ENCODE measurements at places on chromosomes 7 and 10.

DNA sequence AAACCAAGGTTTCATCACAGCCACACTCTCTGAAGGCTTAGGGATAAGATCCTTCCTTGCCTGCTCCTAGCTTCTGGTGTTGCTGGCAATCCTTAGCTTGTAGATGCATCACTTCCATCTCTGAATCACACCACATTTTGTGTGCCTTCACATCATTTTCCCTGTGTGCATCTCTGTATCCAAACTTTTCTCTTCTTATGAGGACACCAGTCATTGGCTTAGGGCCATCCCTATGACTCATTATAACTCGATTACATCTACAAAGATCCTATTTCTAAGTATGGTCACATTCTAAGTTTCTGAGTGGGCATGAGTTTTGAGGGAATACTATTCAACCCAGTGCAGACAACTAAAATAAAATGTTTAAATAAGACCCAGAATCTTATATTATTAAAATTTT is 121.7 kb downstream of the C7orf25 start:
- DNase-seq = no peak

GRCh38 chr10:113958631-113959382 is 84.9 kb upstream of the ADRB1 start:
- no peak for DNase-seq

GRCh38 chr7:80136261-80137055 is 1.8 kb downstream of the GNAI1 start:
- DNase-seq = no peak

- DNase-seq = peak; percentile 48
Measured at GRCh38 chr10:110192552-110192951, 14.9 kb upstream of the MXI1 start.

DNA sequence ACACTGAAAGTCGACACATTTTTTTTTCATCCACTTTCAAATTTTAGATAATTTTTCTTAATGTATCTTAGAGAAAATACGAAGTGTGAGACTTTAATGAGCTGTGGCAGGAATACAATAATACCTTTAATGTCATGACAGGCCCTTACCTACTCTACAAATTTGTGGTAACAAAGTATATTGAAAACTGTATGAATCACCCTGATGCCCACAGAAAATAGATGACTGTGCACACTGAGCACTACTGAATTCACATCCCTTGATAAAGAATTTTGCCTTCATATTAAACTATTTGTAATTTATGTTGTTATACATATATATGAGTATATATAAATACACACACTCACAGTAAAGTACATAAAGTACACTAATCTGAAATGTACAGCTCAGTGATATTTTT is 51.7 kb downstream of the AKR1D1 start:
- DNase-seq = no peak

GRCh38 chr10:71250842-71251241 is 38.5 kb downstream of the UNC5B start:
- no peak for DNase-seq

DNA sequence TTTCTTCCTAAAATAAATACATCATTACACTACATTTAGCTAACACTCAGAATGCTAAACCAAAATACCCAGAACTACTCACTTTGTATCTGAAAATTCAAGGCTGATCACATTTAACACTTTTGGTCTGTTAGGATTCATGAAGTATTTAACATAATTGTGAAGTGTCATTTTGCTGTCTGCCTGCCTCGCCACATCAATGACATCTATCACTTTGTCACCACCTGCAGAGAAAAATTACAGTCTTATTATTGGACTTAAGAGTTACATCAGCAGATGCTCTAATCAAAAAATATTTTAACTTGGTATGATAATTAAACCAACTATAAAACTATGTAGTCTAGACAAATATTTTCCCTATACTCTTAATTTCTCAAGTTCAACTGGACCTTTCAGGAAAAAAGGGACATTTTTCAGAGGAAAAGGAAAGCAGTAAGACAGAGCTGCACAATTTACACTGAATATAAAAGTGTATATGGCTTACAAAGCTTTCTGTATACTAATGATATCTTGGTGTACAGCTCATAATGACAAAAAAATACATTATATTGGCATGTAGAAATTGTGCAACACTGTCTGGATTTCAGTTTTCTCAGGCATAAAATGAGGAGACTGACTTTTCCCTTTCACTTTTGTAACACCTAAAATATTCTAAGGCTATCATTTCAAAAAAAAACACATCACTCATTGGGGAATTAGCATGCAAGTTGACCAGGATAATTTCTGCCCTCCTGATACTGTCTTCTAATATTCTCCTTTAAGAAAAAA is 49.2 kb downstream of the KDM7A start:
- no peak for DNase-seq

GRCh38 chr7:36521911-36522310 is 132.2 kb downstream of the ANLN start:
- no peak for DNase-seq

DNA sequence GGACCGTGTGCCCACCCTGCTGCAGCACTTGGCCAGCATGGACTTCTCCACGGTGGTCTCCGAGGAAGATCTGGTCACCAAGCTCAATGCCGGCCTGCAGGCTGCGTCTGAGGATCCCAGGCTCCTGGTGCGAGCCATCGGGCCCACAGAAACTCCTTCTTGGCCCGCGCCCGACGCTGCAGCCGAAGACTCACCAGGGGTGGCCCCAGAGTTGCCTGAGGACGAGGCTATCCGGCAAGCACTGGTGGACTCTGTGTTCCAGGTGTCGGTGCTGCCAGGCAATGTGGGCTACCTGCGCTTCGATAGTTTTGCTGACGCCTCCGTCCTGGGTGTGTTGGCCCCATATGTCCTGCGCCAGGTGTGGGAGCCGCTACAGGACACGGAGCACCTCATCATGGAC is 1.4 kb downstream of the RBP3 start:
- DNase-seq = no peak

- peak; percentile 64 for DNase-seq
Measured at GRCh38 chr10:86367152-86367951, 757 bp upstream of the GRID1 start.

DNA sequence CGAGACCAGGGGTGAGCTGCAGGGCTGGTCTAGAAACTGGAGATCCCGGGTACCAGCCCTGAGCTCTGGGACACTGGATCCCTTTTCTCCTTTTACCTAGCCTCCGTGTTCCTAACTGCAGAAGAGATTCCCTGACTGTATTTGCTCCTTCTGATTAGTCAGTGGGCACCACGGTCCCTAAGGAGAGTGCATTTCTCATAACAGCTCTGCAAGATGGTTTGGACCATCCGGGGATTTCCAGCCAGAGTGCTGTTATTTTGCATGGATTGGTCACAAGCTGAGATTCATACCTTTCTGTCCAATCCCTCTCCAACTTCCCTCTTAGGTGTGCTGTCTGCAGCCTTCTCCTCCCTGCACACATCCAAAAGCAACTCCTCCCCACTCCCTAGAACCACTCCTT is 122.6 kb downstream of the MYL10 start:
- DNase-seq = no peak

- DNase-seq = peak; percentile 32
Measured at GRCh38 chr10:66214721-66215404, 711.0 kb upstream of the LRRTM3 start.

- DNase-seq = no peak
Measured at GRCh38 chr10:60427709-60428386, 38.2 kb upstream of the ANK3 start.

DNA sequence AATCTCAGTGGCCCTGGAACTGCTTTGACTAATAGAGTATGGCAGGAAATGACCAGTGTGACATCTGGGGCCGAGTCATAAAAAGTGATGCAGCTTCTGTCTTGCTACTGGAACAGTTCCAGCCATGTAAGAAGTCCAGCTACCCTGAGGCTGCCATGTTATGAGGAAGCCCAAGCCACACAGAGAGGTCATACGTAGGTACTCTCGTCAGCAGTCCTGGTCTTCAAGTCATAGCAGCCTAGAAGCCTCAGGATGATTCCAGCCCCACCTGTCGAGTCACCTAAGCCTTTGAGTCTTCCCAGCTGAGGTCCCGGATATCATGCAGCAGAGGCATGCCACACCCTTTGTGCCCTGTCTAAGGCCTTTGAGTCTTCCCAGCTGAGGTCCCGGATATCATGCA is 92.1 kb downstream of the PPP1R3C start:
- DNase-seq = no peak

DNA sequence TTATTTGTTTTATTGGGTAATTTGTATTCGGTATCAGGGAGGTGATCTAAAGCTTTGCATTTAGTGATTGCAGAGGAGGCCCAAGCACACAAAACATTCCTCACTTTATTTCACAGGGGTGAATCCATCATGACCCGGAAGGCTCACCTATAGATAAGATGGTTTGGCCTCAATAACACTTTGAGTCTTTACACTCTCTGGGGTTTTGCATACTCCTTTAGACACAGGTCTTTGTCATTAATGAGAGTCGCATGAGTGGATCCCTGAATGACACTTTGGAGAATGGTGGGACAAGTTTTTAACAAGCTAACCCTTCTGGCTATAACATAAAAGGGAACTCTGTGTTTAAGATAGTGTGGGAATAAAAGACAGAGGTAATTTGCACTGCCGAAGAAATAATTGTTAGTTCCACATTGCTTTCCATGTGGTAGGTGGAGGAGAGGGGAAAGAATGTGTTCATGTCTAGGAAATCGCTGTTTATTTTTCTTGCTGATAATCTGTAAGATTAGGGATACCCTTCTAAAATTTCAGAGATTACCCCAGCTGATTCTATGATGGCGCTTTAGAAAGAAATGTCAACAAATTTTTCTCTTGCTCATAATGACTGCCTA is 455.8 kb downstream of the TFEC start:
- no peak for DNase-seq

DNA sequence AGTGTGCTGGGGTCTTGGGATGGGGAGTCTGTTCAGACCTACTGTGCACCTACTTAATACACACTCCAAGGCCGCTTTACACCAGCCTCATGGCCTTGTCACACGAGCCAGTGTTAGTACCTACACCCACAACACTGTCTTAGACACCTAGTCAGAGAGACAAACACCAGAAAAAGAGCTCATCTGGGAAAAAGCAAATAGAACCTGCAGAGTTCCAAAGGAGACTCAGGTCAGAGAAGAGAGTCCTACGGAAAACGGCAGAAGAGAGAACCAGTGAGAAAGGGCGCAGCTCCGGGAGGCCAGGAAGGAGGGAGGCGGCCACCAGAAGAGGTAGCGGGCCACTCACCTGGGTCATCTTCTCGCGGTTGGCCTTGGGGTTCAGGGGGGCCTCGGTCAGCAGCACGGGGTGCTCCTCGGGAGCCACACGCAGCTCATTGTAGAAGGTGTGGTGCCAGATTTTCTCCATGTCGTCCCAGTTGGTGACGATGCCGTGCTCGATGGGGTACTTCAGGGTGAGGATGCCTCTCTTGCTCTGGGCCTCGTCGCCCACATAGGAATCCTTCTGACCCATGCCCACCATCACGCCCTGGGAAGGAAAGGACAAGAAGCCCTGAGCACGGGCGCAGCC is 105.3 kb upstream of the TNRC18 start:
- DNase-seq = no peak

DNA sequence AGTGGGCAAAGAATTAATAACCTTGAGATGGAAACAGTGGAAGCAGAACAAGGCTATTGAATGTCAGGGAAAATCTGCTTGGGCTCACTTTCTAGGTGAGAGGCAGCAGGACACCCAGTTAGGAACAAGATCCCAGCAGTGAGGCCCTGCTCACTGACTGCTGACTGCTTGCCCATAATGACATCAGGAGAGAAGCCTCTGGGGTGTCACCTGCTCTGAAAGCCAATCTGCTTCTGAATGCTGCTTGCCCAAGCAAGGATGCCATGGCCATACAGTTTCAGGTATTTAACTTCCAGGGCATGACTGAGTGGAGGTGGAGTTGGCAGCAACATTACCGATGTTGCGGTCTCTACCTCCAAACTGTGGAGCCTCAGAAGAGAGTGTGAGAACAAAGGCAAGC is 11.7 kb upstream of the WAPL start:
- no peak for DNase-seq

DNA sequence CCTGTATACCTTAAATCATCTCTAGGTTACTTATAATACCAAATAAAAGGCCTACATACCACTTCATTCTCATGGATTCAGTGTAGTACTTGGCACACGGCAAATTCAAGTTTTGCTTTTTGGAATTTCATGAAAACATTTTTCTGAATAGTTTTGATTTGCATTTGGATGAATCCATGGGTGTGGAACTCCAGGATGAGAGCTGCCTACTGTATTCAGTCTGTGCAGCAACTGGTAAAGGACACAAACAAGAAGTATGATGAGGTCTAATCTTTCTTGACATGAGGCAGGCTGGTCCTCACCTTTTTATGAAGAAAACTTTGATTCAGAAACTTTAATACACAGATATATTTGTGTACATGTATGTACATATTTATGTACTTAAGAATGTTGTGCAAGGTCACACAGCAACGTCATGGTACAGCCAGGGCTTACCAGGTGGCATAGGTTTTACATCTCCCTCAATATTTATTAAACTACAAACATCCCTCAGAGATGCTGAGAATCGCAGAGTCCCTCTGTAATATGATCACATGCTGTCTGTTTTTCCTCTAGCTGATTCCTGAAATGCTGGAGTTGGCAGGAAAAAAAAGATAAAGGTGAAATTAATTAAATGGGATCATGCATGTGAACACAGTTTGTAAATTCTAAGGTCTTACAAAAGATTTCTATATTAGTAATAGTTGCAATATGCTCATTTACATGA is 239.6 kb downstream of the PRKG1 start:
- DNase-seq = no peak

DNA sequence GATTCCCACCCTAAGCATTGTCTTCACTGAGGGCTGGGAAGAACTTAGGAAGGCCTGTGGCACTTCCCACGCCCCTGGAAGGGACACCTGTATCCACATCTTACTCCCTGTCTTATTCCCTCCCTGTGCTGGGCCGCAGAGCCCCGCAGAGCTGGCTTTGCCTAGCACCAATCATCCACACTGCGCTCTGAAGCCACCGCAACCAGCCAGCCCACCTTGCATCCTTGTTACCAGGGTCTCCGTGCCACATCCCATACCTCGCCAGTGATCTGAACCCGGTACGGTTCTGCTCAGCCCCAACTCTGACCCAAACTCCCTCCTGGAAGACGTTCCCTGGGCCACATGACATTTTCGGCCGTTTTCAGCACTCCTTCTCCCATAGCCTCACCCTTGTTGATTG is 101.4 kb upstream of the PITRM1 start:
- no peak for DNase-seq

All from WTC11 (cell line).